ENCODE measurements at places on chromosomes 2 and 18.

- no peak for DNase-seq
Observed at GRCh38 chr2:59933948-59934347, 619.5 kb downstream of the BCL11A start.

GRCh38 chr2:169573974-169574299 lies 272 bp upstream of the FASTKD1 start:
- DNase-seq: no peak

GRCh38 chr2:62409442-62409841 lies 96.6 kb downstream of the TMEM17 start:
- DNase-seq: peak; percentile 32

DNA sequence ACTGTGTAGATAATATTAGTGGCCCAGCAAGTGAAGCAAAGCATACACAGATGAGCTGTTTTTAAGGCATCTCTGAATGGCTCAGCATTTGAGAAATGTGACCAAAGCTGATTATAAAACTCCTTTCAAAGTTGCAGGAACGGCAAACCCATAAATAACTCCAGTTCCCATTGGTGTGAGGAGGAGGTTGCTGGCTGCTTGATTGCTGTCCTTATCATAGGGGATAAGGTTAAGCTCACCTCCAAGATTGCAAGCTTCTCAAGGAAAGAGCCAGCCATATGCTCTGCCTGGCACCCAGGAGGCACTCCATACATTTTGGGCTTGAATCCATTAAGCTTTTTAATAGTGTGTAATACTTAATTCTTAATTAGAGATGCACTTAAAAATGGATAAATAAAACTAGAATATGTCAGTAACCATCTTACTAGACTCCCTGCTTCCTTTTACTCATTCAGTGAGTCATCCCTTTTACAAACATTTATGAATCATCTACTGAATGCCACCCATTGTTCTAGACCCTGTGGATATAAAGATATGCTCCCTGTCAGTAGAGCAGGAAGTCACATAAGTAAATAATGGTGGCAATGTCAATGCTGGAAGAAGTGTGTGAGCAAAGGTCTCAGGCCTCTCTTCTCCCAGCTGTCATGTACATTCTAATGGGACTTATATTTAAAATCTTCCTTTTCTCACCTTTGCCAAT lies 99.3 kb downstream of the SPATS2L start:
- DNase-seq: peak; percentile 84

DNA sequence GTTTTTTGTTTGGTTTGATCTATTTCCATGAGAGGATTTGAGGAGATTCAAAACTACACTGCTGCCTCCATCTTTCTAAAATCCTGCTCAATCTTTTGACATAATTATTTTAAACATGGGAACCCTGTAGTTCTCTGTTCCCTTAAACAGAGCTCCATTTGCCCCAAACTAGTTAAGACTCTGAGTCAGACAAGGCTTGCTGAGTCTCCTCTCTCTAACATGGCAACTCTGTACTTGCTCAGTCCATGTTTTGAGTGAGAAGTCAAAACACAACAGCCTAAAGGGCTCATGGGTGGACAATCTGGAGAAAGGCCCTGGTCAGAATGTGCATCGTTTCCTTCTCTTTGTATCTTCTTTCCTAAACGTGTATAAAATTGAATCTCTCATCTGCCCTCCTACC lies 7.1 kb upstream of the STAMBP start:
- DNase-seq: no peak

GRCh38 chr2:98654699-98655495 lies 46.5 kb downstream of the UNC50 start:
- no peak for DNase-seq

GRCh38 chr18:63254716-63255399 lies 64.7 kb downstream of the BCL2 start:
- DNase-seq: no peak

DNA sequence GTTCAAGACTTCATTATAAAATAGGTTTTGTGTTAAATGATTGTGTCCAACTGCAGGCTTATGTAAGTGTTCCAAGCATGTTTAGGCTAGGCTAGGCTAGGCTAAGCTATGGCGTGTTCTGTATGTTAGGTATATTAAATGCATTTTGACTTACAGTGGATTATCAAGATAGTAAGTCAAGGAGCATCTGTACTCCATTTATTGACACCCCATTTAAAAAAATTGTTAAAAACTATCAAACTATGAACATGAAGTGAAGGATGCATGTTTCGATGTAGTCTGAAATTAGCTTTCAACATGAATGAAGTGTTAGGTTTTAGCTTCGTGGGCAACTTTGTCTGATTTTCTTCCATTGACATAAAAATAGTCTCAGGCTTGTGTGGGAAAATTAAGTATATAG lies 290.5 kb downstream of the PARD3B start:
- no peak for DNase-seq

DNA sequence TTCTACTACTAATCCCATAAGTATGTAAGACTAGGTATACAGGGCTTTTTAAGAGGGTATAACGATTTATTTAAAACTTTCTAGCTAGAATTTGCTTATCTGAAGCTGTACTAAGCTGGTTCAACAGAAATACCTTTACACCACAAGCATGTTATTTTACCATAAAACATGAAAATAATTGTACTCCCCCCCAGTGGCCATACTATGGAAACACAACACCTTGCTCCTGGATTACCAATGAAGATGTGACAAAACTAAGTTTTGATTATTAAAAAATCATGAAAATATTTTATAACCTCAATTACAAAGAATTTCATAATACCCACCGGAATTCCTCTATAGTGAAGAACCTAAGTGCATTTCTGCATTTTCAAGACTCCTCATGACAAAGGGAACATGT lies 27.3 kb downstream of the LPIN2 start:
- peak; percentile 45 for DNase-seq

- peak; percentile 79 for DNase-seq
Observed at GRCh38 chr2:237141571-237142051, 55.9 kb downstream of the COPS8 start.

DNA sequence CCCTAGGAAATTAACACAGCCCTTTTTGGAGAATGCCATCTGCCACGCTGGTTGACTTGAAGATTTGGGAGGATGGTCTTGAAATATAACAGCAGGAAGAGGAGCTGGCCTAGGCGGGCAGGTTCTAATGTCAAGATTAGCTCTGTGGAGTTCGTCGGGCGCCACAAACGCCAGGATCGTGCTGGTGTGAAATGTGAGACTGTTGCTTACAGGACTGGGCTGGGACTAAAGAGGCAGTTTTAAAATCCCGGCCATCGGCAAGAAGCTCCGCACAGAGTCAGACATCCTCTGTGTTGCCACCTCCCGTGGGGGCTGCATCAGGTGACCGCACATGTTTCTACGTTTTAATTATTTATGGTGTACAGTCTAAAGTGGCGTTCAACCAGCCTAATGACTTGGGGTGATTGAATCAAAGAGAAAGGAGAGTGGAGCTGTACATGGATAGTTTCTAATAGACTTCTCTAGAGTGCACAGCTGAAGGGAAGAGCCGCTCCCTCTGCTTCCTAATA lies 99.4 kb upstream of the BCL11A start:
- no peak for DNase-seq

GRCh38 chr2:112673008-112673407 lies 27.3 kb downstream of the SLC20A1 start:
- no peak for DNase-seq

DNA sequence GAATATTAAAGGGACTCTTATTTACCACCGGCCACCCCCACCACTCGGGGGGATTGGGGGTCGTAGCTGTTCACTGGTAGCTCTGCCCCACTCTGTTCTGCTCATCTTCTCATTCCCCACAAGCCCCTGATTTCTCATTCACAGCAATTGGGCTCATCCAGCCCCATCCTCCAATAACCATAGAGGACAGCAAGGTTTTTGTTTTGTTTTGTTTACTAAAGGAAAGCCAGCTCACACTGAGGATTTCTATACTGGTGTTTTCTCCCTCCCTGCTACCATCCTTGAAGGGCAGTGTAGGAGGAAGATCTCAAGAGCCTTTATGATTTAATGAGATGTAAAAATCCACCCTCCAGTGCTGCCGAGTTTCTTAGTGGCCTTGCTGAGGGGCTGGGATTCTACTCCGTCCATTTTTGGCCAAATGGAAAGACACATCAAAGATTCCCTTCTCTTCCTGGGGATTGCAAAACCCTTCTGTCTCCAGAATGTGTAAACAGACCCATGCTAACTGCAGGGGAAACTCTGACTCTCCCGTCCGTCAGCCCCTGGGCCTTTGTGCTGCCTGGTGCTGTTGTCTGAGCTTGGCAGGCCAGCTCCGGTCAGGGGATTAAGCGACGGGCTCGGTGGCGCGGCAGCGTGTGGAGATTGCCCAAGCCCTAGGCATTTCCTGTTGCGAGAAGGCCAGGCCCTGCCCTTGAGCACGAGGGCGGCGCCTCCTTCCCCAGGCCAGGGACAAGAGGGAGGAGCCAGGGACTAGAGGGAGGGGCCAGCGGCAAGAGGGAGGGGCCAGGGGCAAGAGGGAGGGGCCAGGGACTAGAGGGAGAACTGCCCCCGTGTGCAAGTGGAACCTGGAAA lies 165.0 kb downstream of the ANTXR1 start:
- DNase-seq: peak; percentile 62

GRCh38 chr2:224145751-224146355 lies 106.8 kb upstream of the SERPINE2 start:
- DNase-seq: peak; percentile 77

- DNase-seq: no peak
Observed at GRCh38 chr2:168336786-168337388, 89.5 kb upstream of the STK39 start.

DNA sequence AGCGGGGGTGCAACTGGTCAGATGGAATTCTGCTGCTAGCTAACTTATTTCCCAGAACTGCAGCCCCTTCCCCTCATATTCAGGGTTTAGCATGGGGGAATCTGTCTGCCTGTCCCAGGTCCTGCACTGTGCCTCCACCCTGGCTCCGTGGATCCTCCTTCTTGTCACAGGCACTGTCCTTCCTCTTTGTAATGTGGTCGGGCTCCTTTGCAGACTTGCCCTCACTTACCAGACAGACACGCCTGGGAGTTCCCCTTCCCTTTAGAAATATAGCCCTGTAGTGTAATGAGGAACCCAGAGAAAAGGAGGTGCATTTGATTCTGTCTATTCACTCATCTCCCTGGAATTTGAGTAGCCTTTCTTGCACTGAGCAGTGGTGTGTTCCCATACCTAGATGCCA lies 108.7 kb downstream of the TRIM43 start:
- DNase-seq: no peak

- DNase-seq: no peak
Observed at GRCh38 chr2:26581991-26582842, 58.9 kb downstream of the CIB4 start.

- DNase-seq: peak; percentile 57
Observed at GRCh38 chr2:224166654-224167053, 127.6 kb upstream of the SERPINE2 start.

DNA sequence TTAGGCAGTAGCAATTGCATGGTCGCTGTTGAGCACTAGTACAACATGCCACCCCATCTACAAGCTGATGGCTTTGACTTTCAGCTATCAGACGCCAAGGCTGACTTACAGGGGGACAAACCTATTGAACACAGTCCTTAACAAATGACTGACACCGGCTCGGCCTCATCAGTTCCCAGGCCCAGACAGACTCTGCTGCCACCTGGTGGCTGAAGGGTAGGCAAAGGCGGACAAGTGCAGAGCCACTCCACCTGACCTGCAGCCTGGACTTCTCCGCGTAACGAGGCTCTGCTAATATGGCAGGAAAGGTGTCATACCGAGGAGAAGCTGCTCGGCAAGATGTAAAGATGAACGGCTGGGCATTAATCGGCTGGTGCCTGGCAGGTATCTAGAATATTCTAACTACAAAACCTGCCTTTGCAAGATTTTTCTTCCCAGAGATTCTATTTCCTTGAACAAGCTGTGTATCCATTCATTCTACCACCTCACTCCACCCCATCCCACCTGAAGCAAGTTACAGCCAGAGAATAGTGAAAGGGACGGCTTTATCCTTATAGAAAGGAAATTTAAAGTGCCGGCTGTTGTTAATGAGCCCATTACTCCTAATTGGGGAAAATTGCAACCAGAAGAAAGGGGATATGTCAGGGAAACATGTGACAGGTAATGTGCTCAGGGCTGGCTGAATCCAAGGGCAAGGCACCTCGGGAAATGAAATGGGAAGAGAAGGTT lies 67.4 kb downstream of the STEAP3 start:
- DNase-seq: peak; percentile 66

GRCh38 chr2:233053928-233054784 lies 6.0 kb upstream of the INPP5D start:
- DNase-seq: peak; percentile 29

DNA sequence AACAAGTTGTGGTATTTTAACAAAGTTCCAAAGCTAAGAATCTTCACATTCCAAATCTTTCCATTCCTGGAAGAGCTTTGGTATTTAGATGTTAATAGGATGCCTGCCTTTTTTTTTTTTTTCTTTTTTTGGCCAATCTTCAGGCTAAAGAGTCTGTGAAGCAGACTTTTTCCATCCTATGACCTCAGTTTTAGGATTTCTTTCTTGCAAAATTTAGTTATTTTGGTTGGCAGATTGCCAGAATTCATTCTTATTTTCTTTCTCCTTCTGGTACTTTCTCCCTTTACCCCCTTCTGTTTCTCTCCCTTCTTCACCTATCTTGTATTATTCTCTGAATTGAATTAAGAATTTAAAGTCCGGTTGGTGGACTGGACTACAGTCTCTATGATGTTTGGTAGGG lies 217.8 kb upstream of the REV1 start:
- DNase-seq: peak; percentile 86

DNA sequence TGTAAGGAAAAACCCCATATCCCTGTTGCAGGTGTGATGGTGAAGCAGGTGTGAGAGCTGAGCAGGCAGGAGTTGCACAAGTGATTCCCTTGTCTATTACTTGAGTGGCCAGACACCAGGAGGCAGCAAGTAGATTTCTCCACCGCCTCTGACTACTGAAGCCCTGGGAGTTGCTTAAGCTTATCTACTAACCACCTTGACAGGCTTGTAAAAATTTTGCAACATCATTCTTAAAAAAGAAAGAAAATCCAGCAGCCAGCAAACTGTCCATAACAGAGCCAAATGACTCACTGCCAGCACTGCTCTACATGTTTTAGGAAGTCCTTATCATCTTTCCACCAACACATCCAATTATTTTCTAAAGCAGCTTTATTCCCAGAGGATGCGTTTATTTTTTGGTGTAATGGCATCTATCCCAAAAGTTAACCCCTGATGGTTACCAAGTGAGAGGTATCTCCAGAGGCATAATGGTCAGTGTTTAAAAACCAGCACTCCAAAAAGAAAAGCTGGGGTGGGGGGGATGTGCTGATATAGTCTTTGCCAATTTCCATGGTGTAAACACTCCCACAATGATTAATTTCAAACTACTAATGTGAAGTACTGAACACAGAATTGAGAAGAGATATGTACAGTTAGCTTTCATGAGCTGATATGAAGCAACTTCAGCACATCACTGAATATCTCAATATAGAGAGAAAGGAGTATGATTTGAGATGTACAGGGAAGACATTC lies 16.3 kb upstream of the GPR39 start:
- DNase-seq: peak; percentile 67

GRCh38 chr2:212299333-212299732 lies 239.3 kb downstream of the ERBB4 start:
- DNase-seq: no peak

DNA sequence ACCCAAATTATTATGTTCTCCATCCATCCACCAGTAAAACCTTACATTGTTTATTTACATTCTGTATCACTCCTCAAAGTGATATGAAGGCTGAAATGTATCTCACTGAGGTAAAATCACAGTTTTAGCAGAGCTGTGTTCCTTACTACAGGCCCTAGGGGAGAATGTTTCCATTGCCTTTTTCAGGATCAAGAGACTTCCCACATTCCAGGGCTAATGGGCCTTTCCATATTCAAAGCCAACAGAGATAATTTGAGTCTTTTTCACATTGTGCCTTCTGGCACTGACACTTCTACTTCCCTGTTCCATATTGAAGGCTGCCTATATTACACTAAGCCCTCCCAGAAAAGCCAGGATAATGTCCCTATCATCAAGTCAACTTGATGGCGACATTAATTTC lies 20.0 kb downstream of the NETO1 start:
- DNase-seq: no peak

All from fibroblast of upper back skin (primary cell).